ENCODE measurements at places on chromosomes 7 and 10. TPM values are rescaled to one million over a fixed set of nuclear protein-coding genes. Genes with fewer than 3 reads are reported as not detected.

Gene KCP
- total RNA-seq: 0.20 TPM

Gene DRGX
- not detected for total RNA-seq

Gene BAMBI
- not detected for total RNA-seq

Gene KDM7A
- 29.2 TPM for total RNA-seq

Gene FOXI2
- not detected for total RNA-seq
